ENCODE measurements at places on chromosomes 16 and 17.

DNA sequence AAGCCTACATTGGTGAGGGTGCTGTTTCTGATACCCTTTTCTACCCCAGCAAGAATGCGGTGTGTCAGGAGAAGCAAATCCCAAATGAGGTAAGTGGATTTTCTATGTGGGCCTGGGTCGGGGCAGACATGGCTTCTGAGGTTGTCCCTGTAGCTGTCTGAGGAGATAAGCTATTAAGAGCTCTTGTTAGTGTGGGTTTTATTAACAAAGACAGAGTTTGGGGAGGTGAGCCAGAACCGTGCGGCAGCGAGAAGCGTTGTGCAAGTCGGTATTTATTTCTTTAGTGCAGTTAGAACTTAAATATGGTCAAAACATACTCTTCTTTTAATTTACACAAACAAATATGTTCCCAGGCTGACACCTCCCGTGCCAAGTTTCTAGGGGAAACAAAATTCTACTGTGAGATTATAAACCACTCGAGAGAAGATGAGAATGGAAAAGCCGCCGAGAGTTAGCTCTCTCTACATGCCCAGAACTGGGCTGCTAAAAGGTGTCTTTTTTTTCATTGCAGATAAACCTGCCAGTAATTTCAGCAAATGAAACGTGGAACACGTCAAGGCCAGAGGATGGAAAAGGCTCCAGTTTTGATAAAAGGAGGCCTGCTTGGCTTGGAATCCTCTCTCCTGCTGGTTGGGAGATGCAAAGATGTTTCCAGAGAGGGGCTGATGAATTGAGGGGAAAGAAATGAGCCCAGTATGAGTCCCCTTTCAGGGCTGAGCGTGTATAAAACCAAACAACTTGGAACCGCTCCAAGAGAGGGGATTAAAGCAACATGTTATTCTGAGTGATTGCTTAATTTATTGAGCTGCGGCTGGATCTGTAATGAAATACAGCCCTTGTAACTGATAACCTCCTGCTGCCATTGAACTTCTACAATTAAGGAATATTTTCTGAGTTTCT, 254.6 kb downstream of the MRTFB start:
- DNase-seq, result no peak

DNA sequence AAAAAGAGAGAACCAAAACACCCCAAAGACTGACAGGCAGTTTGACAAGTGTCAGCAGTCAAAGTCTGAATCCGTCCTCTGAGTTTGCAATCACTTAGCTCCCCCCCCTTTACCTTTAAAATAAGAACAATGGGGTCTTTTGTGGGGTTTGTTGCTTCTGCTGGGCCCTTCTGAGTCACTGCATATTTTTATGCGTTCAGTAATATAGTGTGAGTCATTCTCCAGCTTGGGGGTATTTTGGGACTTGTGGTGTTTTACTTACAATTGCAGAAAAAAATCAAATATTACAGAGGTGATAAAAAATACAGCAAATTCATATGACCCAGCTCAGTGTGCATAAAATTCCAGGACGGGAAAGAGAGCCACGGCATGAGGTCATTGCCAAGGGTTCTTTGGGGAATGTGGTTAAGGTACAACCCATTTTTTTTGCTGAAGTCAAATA, 120.1 kb downstream of the CYLD start:
- DNase-seq, result no peak

- no peak for DNase-seq
These were observed 5.6 kb upstream of the ZFHX3 start for GRCh38 chr16:73053364-73054124.

- peak; percentile 48 for DNase-seq
These were observed 19.1 kb upstream of the COPRS start for GRCh38 chr17:31877911-31878702.

- no peak for DNase-seq
These were observed 347.1 kb downstream of the SEC14L1 start for GRCh38 chr17:77487677-77488530.

DNA sequence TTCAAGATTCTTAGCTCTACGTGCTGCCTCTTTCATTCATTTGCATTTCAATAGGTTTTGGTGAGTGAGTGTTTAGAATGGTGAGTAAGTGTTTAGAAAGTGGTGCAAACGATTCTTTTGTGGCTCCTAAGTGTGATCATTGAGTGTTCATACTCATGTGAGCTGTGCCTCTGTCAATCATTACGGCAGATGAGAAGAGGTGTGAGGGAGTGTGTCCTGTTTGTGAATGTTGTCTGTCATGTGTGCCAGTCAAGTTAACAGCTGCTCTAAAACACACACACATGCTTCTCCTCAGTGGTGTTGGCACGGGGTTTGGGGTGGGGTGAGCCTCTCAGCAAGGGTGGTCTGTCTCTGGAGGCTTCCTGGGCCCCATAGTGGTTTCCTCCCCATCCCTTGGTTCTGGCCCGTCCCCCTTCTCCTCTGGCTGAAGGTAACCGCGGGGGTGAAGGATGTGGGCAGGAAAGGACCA, 11.4 kb downstream of the MYL4 start:
- peak; percentile 20 for DNase-seq

GRCh38 chr16:81318711-81319110, 3.9 kb downstream of the GAN start:
- no peak for DNase-seq

- DNase-seq, result no peak
These were observed 7.2 kb downstream of the SLC16A5 start for GRCh38 chr17:75094871-75095399.

- DNase-seq, result peak; percentile 67
These were observed 1.1 kb downstream of the MPP2 start for GRCh38 chr17:43905985-43906852.

DNA sequence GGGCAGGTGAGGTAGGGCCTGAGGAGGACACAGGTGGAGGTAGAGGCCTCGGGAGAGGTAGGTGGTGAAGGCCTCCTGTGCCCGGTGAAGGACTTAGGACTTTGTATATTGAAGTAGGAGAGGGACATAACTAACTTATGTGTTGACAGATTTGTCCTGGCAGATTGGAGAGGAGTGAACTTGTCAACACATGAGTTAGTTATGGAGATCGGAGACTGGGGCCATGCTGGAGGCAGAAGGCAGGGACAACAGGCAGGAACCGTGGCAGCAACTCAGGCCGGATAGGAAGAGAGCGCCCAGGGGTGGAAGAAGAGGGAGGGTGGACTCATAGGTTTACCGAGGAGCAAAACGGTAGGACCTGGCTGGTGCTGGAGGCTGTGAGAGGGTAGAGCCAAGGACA, 18.4 kb downstream of the GLP2R start:
- DNase-seq, result no peak

- no peak for DNase-seq
These were observed 266.4 kb downstream of the MRTFB start for GRCh38 chr16:14337303-14338191.
